Amygdala (tissue), 56 donors: ENCODE measurements at places on chromosomes 3 and 15.
A peak's percentile ranks its signal among the peaks of the same experiment; 100 is the strongest.

GRCh38 chr15:40937762-40938535, 8.8 kb downstream of the DLL4 start:
- DNase-seq, result no peak

DNA sequence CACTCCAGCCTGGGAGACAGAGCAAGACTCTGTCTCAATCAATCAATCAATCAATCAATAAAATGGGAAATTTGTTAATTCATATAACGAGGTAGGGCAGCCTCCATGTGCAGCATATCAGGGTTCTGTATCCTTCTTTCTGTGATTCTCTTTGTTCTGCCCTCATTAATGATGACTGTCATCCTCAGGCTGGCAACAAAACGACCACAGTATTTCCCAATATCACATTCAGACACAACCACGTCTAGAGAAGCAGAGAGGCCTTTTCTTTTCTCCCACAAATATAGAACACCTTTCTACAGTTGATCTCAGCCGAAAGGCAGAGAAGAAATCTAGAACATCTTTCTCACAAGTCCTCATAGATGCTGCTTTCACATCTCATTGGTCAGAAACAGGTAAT, 11.2 kb downstream of the CEP19 start:
- DNase-seq, result no peak

DNA sequence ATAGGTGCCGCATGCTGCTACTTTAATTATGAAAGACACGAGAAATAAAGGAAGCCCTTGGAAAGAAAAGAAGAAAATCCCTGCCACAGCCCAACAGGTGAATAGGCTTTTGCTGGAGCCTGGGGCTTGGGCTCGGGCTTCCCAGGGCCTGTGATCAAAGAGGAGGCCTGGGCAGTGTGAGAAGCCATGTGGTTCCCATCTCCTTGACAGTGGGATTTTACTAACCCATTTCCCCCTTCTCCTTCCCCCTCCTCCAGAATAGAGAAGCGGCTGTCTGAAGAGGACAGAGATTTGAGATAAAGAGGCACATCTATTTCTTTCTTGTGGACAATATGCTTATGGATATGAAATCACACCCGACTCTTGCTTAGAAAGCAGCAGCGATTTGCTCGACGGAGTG, 369.1 kb downstream of the MCTP2 start:
- DNase-seq, result no peak

DNA sequence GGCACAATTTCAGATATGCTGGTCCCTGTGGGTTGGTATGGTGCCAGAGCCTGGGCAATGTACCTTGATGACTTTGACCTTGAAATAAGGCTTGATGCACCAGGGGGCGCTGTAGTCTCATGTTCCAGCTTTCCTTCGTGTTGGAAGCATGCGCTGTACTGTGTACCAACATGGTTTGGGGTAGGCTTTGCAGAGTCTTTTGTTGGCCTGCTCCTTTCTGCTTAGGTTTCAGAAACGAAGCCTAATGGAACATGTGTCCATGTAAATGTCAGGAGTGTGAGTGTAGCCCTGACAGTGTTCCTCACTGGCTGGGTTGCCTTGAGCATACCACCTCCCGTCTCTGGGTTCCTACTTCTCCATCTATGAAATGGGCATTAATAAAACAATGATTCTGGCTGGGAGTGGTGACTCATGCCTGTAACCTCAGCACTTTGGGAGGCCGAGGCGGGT, 3.6 kb upstream of the CCR4 start:
- DNase-seq, result peak; percentile 29

GRCh38 chr3:157174290-157174648, 14.3 kb upstream of the CCNL1 start:
- DNase-seq, result peak; percentile 67

DNA sequence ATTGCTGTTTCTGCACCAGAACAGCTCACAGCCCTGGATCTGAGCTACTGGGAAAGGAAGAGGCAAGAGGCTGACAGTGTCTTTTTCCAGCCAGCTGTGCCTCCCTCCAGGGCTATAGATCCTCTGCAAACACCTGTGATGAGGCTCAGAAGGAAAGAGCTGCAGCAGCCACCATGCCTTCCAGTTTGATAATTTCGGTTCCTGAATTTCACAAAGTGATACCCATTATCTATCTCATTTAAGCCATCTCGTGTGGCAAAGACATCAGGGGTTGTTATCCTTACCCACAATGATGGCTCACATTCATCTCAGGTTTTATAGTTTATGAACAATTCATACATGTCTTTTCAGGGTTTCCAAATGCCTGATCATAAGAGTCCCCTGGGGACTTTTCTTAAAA, 1.8 kb upstream of the LARP6 start:
- DNase-seq, result no peak

DNA sequence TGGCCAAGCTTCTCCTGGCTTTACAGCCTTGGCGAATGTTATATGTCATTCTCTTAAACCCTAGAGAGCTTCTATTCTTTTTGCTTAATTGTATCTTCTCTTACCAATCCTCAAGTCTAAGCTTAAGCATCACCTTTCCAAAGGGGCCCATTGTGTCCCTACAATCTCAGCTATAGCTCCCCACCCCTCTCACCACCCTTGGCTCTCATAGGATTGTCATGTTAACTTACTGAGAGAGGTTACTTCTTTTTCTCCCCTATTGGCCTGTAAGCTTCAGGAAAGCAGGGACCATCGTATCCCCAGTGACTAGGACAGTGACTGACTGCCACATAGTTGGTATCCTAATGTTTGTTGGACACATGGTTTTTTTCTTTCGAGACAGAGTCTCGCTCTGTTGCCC, 43.3 kb upstream of the LMOD3 start:
- no peak for DNase-seq

- DNase-seq, result no peak
These were observed 29.4 kb upstream of the SLCO2A1 start for GRCh38 chr3:134059035-134059601.

DNA sequence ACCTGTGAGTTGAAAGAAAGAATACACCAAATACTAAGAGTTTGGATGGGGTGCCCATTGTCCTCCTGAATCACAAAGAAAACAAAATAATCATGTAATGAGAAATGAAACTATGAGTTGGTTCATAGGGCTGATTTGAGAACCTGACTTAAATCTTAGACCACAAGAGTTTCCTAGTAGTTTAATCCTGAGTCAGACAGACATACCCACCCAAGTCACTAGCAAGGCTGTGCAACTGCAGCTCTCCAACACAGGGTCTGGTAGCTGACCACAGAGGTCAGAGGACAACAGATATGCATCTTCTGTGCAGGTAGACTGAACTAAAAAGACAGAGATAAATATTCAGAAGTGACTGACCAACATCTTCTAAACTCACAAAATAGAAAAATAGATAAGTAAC, 296.3 kb upstream of the TMCO5A start:
- no peak for DNase-seq

- DNase-seq, result no peak
These were observed 15.7 kb downstream of the RAB43 start for GRCh38 chr3:129105862-129106261.

- DNase-seq, result no peak
These were observed 116.2 kb downstream of the ROBO1 start for GRCh38 chr3:79651536-79652065.

DNA sequence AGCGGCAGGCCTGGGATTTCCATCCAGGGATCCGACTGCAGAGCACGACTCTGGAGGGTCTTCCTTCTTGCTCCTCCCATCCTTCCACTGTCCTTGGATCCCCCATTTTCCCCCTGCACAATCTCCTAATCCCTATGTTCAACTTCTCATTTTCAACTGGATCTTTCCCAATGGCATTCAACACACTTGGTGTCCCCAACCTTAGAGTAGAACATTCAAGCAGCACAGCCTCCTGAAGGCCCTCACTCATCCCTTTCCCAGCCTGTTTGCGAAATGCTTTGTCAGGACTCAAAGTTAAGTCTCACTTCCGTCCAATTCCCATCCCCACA, 32.3 kb downstream of the RPN1 start:
- DNase-seq, result no peak

DNA sequence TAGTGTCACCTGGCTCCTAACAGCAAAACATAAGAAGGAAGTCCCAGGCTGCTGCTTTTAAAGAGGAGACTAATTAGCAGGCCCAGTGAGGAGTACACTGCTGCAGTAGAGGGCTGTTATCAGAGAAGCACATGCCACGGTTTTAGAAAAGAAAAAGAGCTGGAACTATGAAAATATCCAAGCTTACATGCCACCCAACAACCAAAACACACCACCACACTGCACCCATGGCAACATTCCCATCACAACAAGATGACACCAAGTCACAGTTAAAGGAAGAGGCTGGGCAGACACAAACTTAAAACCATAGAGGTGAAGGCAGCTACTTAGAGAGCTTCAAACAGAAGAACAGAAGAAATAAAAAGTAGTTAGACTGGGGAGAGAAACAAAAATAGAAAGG, 37.0 kb downstream of the NPTN start:
- DNase-seq, result no peak

DNA sequence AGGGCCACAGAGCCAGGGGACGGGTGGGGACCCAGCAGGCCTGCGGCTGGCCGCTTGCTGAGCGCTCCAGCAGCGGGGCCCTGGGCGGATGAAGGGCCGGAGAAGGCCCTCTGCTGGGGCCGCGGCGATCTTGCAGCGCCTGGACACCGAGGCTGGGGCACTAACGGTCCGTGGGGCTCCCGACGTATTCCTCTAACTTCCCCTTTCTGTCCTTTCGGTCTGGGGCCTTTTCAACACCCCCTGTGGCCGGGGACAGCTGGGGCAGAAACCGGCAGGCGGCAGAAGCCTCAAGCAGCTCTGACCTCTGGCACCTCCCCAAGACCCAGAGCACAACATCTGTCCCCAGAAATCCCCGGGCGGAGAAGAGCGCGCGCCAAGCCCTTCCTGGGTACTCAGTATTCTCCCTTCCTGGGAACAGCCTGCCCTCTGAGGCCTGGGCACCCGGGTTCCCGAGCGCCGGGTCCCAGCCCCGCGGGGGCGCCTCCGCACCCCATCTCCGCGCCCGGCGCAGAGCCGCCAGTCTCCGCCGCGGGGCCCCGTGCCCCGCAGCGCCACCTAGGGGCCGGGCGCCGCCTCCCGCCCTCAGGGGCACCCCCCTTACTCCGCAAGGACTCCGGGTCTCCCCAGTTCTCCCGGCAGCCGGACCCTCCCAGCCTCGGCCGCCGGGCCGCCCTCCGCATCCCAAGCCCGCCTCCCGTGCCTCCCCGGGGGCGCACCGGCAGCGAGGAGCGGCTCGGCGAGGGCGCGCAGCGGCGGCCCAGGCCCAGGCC, 582 bp upstream of the SLCO3A1 start:
- DNase-seq, result peak; percentile 82

- no peak for DNase-seq
These were observed 141.7 kb downstream of the RPLP1 start for GRCh38 chr15:69593981-69594966.

DNA sequence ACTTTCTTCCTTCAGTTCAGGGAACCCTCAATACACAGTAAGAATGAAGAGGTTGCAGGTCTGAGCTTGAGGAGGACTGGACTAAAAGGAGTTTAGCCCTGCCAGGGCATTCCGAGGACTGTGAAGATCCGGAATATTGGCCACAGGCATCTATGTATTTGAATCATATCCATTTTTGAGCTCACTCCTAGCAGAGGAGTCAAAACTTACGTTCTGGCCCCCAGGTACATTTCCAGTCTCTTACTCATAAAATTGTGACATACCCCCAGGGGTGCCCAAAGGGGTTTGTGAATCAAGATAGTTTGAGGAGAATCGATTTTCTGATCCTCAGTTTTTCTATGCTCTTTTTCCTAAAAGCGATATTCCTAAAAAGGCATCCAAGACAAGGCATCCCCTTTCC, 27.6 kb upstream of the SRP14 start:
- no peak for DNase-seq

- DNase-seq, result no peak
These were observed 35.1 kb downstream of the SLC25A26 start for GRCh38 chr3:66255865-66256264.

DNA sequence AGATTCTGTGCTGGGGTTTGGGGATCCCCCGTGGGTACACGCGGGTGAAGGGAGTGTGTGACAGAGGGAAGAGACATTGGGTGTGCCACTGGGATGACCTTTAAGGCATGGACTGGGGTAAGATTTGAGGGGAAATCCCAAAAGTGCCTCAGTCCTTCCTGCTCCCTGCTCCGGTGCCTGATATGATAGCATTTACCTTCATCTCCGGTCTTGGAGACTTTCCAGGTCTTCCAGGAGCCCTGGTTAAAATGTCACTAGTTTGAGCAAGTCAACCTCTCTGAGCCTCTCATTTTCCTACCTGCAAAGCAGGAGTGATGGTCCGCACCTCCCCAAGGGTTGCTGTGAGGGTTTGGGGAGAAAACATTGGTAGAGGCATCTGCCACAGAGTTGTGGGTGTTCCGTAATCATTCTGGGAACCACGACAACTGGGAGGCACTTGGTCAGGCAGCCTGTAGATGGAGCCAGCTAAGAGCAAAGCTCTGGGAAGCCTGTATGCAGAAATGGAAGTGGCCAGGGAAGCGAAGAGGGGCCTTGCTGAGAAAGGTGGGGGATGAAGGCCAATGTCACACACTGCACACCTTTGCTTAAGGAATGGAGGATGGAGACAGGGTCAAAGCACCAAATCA, 33.9 kb upstream of the KIF23 start:
- DNase-seq, result no peak

DNA sequence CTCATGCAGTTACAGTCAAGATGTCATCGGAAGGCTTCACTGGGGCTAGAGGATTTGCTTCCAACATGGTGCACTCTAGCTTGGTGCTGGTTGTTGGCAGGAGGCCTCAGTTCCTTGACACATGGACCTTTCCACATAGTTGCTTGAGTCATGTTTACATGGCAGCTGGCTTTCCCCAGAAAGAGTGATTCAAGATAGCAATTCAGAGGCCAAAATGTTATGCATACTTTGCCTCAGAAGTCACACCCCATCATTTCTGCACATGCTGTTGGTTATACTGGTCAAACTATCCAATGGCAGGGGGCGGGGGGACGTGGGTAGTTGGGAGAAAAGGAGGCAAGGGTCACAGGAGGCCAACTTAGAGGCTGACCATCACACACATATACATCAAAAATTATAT, 58.7 kb downstream of the FOXB1 start:
- DNase-seq, result no peak

- no peak for DNase-seq
These were observed 74.3 kb upstream of the EOMES start for GRCh38 chr3:27796365-27796875.

DNA sequence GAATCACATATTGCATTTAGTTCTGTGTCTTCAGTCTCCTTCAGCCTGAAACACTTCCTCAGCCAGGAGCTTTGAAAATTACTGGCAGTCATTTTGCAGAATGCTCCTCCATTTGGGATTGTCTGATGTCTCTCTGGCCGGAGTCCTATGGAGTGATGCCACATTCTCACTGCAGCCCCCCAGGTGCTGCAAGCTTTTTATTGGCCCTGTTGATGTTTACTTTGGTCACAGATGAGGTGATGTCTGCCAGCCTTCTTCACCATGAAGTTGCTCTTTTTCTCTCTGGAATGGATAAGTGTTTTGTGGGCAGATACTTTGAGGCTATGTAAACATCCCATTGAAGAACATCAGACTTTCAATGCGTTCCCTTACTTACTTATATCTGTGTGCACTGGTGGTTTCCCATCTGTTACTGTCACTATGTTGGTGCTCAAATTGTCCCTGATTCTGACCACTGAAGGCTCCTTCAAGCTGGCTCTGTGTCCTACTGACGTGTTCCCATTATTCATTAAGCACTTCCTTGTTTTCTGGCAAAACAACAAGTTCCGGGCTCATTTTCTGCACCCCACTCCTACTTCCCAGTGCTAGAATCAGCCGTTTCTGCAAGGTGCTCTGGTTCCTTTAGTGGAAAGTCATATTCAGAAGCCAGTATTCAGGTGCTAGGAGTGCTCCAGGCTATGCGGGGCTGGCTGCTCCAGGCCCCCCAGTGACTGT, 1.4 kb upstream of the CLEC3B start:
- no peak for DNase-seq

GRCh38 chr15:91780387-91780786, 73.1 kb upstream of the SLCO3A1 start:
- no peak for DNase-seq

GRCh38 chr15:23897091-23897490, 210.0 kb upstream of the NDN start:
- DNase-seq, result no peak
